Upper lobe of left lung (tissue), 6 donors: ENCODE measurements at places on chromosomes 3 and 15. TPM values are rescaled to one million over a fixed set of nuclear protein-coding genes. Genes with fewer than 3 reads are reported as not detected.
A peak's percentile ranks its signal among the peaks of the same experiment; 100 is the strongest.

DNA sequence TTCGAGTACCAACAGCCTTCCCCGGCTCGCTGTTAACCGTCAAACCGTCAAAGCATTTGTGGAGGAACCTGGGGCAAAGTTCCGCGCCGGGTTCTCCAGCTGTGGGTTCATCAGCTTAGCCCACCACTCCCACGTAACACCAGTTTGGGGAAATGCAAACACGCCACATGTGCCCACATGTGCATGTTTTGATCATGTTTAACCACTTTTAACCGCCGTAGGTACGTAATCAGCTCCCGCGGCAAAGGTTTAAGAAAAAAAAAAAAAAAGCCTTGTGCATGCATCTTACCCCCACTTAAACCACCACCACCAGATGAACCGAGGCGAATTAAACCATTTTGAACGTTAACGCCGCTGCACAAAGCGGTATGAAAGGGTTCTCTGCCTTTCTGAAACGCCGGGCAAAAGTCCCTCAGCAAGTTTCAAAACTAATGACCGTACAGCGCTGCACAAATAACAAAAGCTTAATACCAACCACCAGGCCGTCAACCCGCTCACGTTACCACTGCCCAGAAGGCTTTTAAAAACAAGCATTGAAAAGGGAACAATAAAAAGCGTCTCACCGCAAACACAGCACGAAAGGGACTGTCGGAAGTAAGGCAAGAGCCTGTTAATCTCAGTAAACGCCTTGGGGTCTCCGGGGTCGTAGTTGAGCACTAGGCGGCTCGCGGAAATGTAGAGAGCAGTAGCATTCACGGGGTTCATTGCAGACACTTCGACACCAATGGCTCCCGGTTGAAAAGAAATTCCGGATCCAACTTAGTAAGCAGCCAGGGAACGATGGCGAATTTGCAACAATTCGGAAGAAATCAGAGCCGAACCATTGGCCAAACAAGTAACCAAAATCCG is 1.5 kb downstream of the MSL2 start:
- H3K4me1 ChIP-seq = peaks cover 38% of the 10 kb centered on the region
- peak overlapping the region; percentile 93 for H3K4me3 ChIP-seq
- no peaks in the 10 kb centered on the region for H3K27me3 ChIP-seq
- H3K36me3 ChIP-seq = no peaks in the 10 kb centered on the region
- peak overlapping the region; percentile 100 for H3K27ac ChIP-seq
- no peak for DNase-seq

DNA sequence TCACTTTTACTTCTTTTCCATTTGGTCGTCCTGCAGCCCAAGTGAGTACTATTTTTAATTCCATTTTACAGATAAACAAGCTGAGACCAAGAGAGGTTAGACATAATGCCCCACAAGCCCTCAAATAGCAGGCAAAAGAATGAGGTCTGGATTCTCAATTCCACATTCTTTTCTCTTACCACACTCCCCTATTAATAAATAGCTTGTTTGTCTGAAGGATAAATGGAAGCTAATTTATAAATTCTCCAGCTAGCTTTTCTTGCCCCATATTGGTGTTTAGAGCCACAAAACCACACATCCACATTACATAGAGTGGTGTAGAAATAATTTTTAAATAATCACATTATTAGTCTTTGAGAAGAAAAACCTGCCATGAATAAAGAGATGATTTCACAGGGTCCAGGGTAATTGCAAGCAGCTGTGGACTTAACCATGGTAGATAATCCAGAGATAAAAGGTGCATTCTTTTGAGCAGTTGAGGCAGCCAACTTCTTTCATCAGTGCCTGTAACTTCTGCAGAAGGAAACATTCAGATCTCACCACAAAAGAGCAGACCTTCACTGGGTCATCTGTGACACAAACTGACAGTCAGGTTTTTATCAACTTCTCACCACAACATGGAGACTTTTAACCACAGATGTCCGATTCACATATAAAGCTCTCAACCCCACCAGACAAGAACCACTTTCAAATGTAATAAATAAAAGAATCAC is 313.4 kb upstream of the STT3B start:
- no peaks in the 10 kb centered on the region for H3K36me3 ChIP-seq
- H3K4me3 ChIP-seq = no peak overlapping the region
- H3K27ac ChIP-seq = no peak overlapping the region
- no peaks in the 10 kb centered on the region for H3K27me3 ChIP-seq
- H3K4me1 ChIP-seq = no peaks in the 10 kb centered on the region
- no peak for DNase-seq

GRCh38 chr15:54277834-54278233 is 299.6 kb downstream of the UNC13C start:
- no peaks in the 10 kb centered on the region for H3K36me3 ChIP-seq
- H3K27me3 ChIP-seq = no peaks in the 10 kb centered on the region
- no peak for DNase-seq
- no peaks in the 10 kb centered on the region for H3K4me1 ChIP-seq
- H3K4me3 ChIP-seq = no peak overlapping the region

DNA sequence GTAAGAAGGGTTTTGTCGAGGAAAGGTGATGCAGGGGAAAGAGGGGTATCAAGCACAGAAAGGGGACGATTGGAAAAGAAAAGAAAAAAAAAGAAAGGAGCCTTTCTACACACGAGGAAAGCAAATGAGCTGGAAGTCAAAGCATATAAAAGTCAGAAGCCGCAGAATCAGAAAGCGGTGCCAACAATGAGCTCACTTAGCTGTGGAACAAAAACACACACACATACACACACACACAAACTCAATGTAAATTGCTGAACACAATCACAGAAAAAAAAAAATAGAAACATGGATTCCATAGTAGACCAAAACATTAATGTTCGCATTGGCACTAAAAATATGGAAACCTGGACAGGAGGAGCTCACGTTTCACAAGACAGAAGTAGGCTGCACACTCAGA is 63.4 kb upstream of the FEZF2 start:
- no peaks in the 10 kb centered on the region for H3K27me3 ChIP-seq
- no peaks in the 10 kb centered on the region for H3K36me3 ChIP-seq
- no peaks in the 10 kb centered on the region for H3K4me1 ChIP-seq
- no peak overlapping the region for H3K27ac ChIP-seq

- no peaks in the 10 kb centered on the region for H3K36me3 ChIP-seq
- DNase-seq = no peak
- H3K27me3 ChIP-seq = no peaks in the 10 kb centered on the region
- H3K4me1 ChIP-seq = no peaks in the 10 kb centered on the region
- H3K4me3 ChIP-seq = no peak overlapping the region
These were observed 39.1 kb downstream of the HCN4 start for GRCh38 chr15:73329501-73330200.

DNA sequence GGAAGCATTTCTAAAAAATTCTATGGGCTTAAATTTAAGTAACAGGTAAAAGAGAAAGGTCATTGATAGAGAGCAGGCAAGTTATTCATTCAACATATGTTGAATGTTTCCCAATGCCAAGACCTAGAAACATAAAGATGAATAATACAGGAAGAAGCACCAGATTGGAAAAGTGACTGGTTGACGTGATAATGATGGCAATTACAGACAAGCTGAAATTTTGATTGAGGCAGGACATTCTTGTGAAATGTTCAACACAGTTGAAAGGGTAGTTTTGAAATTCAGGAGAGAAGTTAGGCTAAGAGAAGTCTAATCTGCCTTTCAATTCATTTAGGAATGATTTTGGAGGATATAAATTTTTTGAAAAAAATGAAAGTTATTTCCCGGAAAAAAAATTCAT is 536.3 kb upstream of the NAALADL2 start:
- no peak for DNase-seq
- H3K27me3 ChIP-seq = no peaks in the 10 kb centered on the region
- no peak overlapping the region for H3K4me3 ChIP-seq
- H3K4me1 ChIP-seq = no peaks in the 10 kb centered on the region

DNA sequence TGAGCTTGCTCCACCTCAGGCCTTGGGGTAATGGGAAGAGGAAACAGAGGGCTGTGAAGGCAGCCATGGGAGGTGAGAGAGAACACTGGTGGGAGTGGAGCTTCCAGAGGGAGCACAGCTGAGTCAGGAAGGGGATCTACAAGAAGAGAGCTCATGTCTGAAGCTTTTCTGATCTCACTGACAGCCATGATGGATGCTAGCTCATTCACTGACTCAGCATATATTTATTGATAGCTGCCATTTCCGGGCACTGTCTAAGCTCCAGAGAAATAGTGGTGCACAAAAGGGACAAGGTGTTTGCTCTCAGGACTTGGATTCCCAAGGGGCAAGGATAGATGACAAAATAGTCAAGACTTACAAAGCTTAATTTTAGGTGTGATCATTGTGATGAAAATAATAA is 218.8 kb downstream of the CLSTN2 start:
- no peaks in the 10 kb centered on the region for H3K36me3 ChIP-seq
- no peak for DNase-seq
- no peaks in the 10 kb centered on the region for H3K27me3 ChIP-seq
- H3K4me3 ChIP-seq = no peak overlapping the region

- H3K27ac ChIP-seq = no peak overlapping the region
- no peaks in the 10 kb centered on the region for H3K36me3 ChIP-seq
- DNase-seq = no peak
- H3K4me1 ChIP-seq = no peaks in the 10 kb centered on the region
- H3K27me3 ChIP-seq = no peaks in the 10 kb centered on the region
- no peak overlapping the region for H3K4me3 ChIP-seq
These were observed 781.6 kb upstream of the CFAP20DC start for GRCh38 chr3:59831394-59831793.

DNA sequence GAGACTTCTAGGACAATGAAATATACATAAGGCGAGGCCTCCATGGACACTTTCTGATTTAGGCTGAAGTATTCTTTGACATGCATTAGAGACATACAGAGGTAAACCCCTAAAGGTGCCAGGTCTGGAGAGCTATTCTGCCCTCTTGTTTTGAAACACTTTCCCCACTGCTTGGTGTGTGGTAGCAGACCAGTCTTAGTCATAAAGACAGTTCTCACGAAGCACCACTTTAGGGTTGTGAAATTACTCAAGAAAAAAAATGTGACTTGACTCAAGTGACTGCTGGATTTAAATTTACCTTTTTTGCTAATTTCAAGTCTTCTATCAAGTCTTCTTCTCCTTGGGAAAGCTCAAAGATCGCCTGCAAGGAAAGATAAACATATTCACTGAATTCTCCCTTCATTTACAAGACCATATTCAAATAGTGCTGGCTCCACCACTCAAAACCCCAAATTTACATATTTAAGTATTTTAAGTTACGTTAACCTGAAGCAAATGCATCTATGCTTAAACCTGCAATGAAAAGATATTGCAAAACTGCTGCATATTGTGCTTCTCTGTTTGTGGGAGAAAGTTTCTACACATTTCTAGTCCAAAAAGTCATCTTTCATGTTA is 48.4 kb downstream of the ARHGEF3 start:
- no peaks in the 10 kb centered on the region for H3K27me3 ChIP-seq
- peak overlapping the region; percentile 85 for H3K27ac ChIP-seq
- DNase-seq = no peak
- no peaks in the 10 kb centered on the region for H3K36me3 ChIP-seq

GRCh38 chr3:64229903-64230302 is 4.6 kb upstream of the PRICKLE2 start:
- no peak for DNase-seq
- H3K4me3 ChIP-seq = no peak overlapping the region
- H3K27me3 ChIP-seq = no peaks in the 10 kb centered on the region
- no peaks in the 10 kb centered on the region for H3K36me3 ChIP-seq
- H3K27ac ChIP-seq = no peak overlapping the region

DNA sequence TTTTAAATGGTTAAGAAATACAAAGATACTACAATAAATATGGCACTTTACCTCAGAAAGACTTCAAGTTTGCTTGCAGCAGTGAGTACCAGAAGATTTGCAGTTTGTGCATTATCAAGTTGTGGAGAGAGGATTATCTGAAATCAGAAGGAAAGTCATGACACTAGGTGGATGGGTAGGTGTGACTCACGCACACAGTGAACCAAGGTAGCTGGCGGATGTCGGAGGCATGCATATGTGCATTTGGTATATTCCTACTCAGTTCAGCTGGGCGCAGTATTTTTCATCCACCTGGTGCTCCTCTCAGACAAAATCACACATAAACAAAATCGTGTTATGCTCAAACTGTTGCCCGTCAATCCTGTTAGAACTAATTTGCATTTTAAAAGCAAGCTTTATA is 351.0 kb downstream of the IGSF11 start:
- H3K36me3 ChIP-seq = no peaks in the 10 kb centered on the region
- H3K27me3 ChIP-seq = no peaks in the 10 kb centered on the region
- no peak overlapping the region for H3K27ac ChIP-seq

- H3K36me3 ChIP-seq = no peaks in the 10 kb centered on the region
- no peaks in the 10 kb centered on the region for H3K27me3 ChIP-seq
- no peak for DNase-seq
- peaks cover 6% of the 10 kb centered on the region for H3K4me1 ChIP-seq
- no peak overlapping the region for H3K27ac ChIP-seq
- H3K4me3 ChIP-seq = no peak overlapping the region
These were observed 89.9 kb downstream of the RBMS3 start for GRCh38 chr3:29370476-29371420.

- H3K4me3 ChIP-seq = no peak overlapping the region
- no peaks in the 10 kb centered on the region for H3K36me3 ChIP-seq
- H3K27me3 ChIP-seq = no peaks in the 10 kb centered on the region
- no peak for DNase-seq
These were observed 44.6 kb downstream of the SH3BP5 start for GRCh38 chr3:15287565-15288330.

DNA sequence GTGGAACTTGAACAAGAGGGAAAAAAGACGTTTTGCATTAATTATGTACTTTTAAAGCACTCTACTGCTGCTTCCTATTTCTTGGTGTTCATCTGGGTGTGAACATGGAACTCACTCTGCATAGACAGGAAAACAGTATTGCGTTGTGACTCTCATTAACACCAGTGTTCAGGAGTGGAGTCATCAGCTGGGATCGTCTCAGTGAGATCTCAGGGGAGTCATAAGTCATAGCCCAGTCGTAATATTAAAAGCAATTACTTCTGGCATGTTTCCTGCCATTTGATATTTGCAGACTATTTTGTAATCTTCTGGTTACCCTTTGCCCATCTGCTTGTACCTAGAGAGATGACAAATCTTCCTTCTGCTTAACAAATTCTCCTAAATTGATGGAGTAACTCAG is 462.0 kb upstream of the ATP11B start:
- no peaks in the 10 kb centered on the region for H3K4me1 ChIP-seq
- DNase-seq = no peak
- H3K27me3 ChIP-seq = no peaks in the 10 kb centered on the region
- no peaks in the 10 kb centered on the region for H3K36me3 ChIP-seq
- H3K4me3 ChIP-seq = no peak overlapping the region
- no peak overlapping the region for H3K27ac ChIP-seq

- no peak overlapping the region for H3K27ac ChIP-seq
- no peaks in the 10 kb centered on the region for H3K36me3 ChIP-seq
- no peaks in the 10 kb centered on the region for H3K27me3 ChIP-seq
These were observed 262.6 kb upstream of the THBS1 start for GRCh38 chr15:39318231-39318630.

GRCh38 chr3:28244491-28244890 is 3.1 kb downstream of the CMC1 start:
- peaks cover 23% of the 10 kb centered on the region for H3K4me1 ChIP-seq
- no peak overlapping the region for H3K4me3 ChIP-seq
- no peaks in the 10 kb centered on the region for H3K27me3 ChIP-seq
- no peaks in the 10 kb centered on the region for H3K36me3 ChIP-seq
- DNase-seq = peak; percentile 12
- H3K27ac ChIP-seq = no peak overlapping the region

Gene GOLGA6D
- total RNA-seq = not detected

Gene ITPR1
- 65.1 TPM for total RNA-seq

Gene GUCA1C
- total RNA-seq = not detected

Gene SLC28A1
- total RNA-seq = not detected

Gene DNAH12
- 53.3 TPM for total RNA-seq

Gene C3orf85
- not detected for total RNA-seq

Gene KLHL6
- total RNA-seq = 77.5 TPM

Gene AGBL1
- total RNA-seq = 15.7 TPM

Gene PSTPIP1
- 21.9 TPM for total RNA-seq

Gene FBXW12
- not detected for total RNA-seq

Gene ADGRG7
- total RNA-seq = not detected

Gene GPR156
- total RNA-seq = 0.20 TPM

Gene MINAR1
- 0.34 TPM for total RNA-seq
